GM04504 (cell line): ENCODE measurements at places on chromosomes 5 and 9.
A peak's percentile ranks its signal among the peaks of the same experiment; 100 is the strongest.

- DNase-seq, result no peak
Observed at GRCh38 chr5:38540314-38540713, 16.1 kb downstream of the LIFR start.

GRCh38 chr5:87413343-87413645 lies 564 bp upstream of the CCNH start:
- no peak for DNase-seq

DNA sequence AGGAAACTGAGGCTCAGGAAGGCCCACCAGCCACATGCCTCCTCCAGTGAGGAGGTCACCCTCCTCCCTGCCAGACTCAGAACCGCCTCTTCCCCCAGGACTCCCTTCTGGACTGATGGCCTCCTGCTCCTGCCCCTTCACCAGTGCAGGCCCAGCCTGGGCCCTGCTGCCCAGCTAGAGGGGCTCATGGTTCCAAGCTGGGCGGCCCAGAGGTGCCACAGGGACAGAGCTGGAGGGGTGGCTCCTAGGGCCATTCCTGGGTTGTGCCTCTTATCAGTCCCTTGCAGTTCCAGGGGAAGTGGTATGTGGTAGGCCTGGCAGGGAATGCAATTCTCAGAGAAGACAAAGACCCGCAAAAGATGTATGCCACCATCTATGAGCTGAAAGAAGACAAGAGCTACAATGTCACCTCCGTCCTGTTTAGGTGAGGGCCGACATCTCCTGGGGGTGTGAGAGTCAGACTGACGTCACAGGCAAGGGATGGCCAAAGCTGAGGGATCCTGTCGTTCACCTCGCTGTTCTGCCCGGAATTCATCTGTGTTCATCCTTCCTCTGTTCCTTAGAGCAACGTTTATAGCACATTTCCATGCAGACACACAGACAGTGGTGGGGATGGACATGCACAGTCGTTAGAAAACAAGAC lies 819 bp downstream of the LCN2 start:
- DNase-seq, result no peak

- no peak for DNase-seq
Observed at GRCh38 chr9:38371495-38371894, 21.0 kb upstream of the ALDH1B1 start.

GRCh38 chr5:80152778-80153177 lies 103.1 kb downstream of the SERINC5 start:
- DNase-seq, result no peak

GRCh38 chr9:1580215-1580614 lies 434.9 kb upstream of the SMARCA2 start:
- no peak for DNase-seq

GRCh38 chr9:124411514-124412227 lies 3.6 kb downstream of the PSMB7 start:
- DNase-seq, result no peak

- no peak for DNase-seq
Observed at GRCh38 chr9:5684101-5684500, 55.2 kb downstream of the RIC1 start.

DNA sequence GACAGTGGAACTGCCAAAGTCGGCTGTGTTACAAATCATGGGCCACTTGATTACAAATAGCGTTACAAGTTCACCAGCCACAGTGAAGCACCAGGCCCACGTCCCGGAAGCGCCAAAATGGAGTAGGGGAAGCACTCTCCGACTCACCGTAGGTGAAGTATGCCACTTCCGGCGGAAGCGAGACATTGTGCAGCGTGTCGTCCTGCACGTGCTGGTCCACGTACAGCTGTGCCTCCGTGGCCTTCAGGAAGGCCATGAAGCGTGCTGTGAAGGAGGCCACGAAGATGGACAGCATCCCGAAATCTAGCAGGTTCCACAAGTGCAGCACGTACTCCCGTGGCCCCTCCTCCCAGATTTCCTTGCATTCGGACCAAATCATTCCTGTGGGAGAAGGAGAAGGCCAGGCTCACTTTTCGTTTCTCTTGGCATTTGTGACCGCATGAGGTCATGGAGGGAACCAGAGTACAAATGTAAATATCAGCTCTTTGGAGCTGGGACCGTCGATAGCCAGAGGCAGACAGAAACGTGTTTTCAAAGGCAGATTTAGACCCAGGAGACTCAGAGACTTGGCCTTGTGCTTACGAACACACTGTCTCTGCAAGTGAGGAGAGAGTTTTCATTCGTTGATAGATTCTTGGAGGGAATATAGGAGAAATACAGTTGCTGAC lies 58.7 kb upstream of the SMIM32 start:
- DNase-seq, result no peak

GRCh38 chr9:98501819-98502218 lies 206.9 kb downstream of the GABBR2 start:
- DNase-seq, result no peak

DNA sequence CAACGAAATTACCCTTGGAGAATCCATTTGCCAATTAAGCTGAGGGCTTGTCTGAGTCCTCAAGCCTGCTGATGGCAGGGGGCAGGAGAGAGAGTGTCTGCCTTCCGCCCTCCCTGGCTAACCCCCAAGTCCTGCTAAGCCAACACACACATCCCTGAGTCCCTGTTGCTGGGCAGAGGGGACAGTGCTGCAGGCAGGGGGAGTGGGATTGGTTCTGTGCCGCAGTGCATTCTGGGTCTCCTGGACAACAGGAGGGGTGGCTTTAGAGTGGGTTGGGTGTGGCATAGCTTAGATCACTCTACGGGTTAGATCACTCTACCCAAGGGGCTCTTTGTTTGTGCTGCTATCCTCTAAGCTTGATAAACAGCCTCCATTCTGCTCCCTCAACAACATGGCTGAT lies 427.7 kb downstream of the CDK5RAP2 start:
- DNase-seq, result no peak

DNA sequence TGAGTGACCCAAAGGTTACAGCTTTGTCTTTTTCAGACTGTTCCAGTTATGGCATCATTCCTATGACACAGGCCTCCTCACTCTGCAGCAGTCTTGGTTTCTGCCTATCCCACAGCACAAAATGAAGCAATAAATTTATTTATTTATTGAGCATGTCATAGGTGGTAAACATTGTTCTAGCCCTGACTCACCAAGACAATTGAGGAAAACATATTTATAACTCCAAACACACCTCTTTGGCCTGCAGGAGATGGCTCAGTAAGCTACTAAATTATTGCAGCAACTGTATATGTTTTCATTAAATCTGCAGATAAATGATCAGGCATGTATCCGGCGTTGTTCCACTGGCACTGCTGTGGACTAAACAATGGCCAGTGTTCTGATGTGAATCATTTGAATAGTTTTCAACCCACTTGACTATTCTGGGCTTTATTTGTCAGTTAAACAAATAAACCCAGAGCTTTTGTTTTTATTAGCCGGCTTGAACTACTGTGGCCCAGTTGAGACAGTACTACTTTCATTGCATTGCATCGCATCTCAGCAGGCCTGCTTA lies 83.2 kb downstream of the FOXD1 start:
- peak; percentile 83 for DNase-seq

DNA sequence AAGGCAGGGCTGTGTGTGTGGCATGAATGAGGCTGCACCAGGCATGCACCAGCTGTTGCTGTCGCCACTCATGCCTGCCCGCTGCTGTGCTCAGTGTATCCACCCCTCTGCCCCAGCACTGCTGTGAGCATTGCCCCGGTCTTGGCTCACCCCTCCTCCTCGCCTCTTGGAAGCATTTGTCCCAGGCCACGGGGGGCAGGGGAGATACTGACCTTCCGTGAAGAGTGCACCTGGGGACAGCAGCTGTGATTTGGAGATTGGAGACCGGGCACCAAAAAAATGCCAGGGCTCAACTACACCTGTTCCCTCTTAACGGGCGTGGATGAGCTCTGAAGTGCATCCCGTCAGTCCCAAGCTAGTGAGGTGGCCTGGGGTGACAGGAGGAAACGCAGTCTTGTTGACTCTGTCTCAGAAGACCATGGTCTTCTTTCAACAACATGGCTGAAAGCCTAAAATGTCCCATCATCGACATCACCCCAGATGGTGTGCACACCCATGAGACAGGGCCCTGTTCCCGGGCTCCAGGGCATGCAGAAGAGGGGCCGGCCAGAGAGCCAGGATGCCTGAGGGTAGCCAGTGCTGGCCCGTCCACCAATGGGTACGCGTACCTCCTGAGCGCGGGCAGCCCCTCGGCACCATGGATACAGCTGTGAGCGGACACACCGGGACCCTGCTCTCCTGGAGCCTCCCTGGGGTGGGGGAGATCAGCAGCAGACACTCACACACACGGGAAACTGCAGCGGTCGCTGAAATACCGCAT lies 115.8 kb downstream of the COL5A1 start:
- DNase-seq, result no peak

DNA sequence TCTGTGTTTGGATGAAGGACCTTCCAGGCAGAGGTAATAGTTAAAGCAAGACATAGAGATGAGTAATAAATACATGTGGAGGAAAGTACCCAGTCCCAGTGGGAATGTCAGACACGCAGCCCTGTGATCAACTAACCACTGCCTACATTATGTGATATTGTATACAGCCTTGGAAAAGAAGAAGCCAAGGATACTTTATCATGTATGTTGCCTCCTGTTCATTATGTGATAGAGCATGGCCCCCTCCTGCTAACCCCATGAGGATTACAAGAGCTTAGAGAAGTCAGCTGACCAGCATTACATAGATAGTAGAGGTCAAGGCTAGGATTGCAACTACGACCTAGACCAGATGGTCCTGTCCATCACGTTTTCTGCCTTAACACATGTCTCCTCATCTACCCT lies 497.0 kb upstream of the TNC start:
- no peak for DNase-seq

- no peak for DNase-seq
Observed at GRCh38 chr9:20611691-20612287, 10.5 kb downstream of the MLLT3 start.

- no peak for DNase-seq
Observed at GRCh38 chr5:120749737-120750136, 285.6 kb downstream of the PRR16 start.

DNA sequence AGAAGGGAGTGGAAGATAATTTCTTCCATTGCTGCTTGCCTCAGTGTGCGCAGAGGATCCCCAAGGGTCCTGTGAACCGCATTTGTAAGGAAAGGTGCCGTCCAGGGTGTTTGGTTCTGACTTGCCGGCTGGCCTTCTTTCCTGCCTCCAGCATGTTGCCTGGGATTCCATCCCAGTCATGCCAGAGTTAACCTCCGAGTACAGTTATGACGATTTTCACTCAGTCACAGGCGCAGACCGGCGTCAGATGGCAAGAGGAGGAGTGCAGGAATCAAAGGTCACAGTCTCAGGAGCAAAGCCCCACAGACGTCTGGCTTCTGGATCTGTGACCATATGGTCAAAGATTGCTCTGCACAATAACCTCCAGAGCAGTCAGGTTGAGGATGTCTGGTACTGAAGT lies 5.9 kb upstream of the GADD45G start:
- no peak for DNase-seq

DNA sequence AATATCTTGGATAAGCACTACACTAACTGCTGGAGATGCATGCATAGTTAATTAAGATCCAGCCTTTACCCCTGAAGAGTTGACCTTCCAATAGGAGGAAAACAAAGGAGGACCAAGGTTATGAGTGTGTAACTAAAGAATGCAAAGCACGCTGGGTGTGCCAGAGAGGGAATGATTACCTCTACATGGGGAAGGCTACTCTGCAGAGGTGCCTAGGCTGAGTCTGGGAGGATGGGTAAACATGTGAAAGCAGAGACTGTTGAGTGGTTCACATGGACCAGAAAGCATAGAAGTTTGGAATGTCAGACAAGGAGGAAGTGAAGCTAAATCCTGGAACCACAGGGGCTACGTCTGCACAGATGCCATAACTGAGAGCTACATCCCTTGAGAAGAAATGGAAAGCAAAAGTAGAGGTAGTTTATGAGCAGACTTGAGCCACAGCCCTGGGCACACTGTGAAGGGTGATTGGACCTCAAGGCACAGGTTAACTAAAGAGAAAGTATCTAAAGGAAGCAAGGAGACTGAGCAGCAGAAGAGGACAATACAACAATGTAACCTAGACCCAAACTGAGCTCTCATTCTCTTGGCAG lies 176.2 kb downstream of the DENND1A start:
- DNase-seq, result no peak

- no peak for DNase-seq
Observed at GRCh38 chr5:62376064-62376463, 27.6 kb downstream of the DIMT1 start.

GRCh38 chr5:110356677-110357076 lies 369.8 kb downstream of the TMEM232 start:
- DNase-seq, result no peak

DNA sequence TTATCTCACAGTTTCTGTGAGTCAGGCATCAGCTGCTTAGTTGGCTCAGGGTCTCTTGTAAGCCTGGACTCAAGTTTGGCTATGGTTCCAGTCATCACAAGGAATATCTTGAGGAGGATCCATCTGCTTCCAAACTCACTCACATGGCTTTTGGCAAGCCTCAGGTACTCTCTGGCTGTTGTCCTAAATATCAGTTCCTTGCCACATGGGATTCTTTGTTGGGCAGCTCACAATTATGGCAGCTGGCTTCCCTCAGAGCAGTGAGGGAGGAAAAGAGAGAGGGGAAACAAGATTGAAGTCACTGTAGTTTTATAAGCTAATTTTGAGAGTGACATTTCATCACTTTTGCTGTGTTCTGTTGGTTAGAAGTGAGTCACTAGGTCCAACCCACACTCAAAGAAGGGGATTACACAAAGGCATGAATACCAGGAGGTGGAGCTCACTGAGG lies 144.5 kb downstream of the GCNT1 start:
- no peak for DNase-seq

- no peak for DNase-seq
Observed at GRCh38 chr5:143019614-143020515, 249.7 kb downstream of the ARHGAP26 start.

DNA sequence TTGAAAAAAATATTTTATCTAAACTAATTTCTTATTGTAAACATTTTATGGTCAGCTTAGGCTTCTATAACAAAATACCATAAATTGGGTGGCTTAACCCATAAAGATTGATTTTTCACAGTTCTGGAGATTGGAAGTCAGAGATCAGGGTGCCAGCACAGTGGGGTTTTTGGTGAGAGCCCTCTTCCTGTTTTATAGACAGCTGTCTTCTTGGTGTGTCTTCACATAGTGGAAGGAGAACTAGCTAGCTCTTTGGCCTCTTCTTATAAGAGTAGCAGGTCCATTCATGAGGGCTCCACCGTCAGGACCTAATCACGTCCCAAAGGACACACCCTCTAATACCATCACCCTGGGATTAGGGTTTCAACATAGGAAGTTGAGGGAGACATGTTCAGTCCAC lies 26.6 kb downstream of the OTULINL start:
- DNase-seq, result no peak

- DNase-seq, result peak; percentile 60
Observed at GRCh38 chr5:87339986-87340385, 72.3 kb downstream of the RASA1 start.

- peak; percentile 45 for DNase-seq
Observed at GRCh38 chr5:138874771-138875551, at the start of gene LRRTM2. TSS of gene LRRTM2 (minus strand) at chr5:138875335. CDS start at chr5:138874911, 424 bp downstream.

DNA sequence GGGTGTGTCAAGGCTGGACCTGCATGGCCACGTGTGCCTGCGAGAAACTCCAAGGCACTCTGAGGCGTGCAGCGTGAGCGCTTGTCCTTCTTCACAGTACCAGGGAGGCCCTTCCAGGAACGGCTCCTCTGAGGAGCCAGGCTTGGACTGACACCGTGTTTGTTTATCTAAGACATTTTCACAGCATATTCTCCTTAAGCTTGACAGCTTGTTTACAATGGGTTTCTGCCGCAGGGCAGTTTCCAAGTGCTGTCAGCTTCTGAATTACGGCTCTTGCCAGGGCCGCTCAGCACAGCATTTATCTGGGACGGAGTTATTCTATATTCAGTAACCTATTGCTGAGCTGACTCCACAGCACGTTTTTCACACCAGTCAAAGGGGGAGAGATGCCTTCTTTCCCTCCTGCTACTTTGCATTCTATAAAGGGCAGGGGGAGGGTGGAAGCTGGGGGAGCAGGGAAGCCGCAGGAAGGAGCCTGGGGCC lies 98.4 kb downstream of the LMNB1 start:
- no peak for DNase-seq

- no peak for DNase-seq
Observed at GRCh38 chr9:131333771-131334628, 44.5 kb downstream of the PLPP7 start.
